Astrocyte (in vitro differentiated cells and primary cell): ENCODE measurements at places on chromosomes 4 and X. TPM values are rescaled to one million over a fixed set of nuclear protein-coding genes. Genes with fewer than 3 reads are reported as not detected.
A peak's percentile ranks its signal among the peaks of the same experiment; 100 is the strongest.

GRCh38 chr4:22850055-22850454 lies 157.3 kb downstream of the GBA3 start:
- no peaks in the 10 kb centered on the region for H3K27me3 ChIP-seq
- no peaks in the 10 kb centered on the region for H3K4me1 ChIP-seq
- no peak overlapping the region for H3K27ac ChIP-seq
- H3K36me3 ChIP-seq: no peaks in the 10 kb centered on the region
- H3K4me3 ChIP-seq: no peak overlapping the region
- DNase-seq: no peak

DNA sequence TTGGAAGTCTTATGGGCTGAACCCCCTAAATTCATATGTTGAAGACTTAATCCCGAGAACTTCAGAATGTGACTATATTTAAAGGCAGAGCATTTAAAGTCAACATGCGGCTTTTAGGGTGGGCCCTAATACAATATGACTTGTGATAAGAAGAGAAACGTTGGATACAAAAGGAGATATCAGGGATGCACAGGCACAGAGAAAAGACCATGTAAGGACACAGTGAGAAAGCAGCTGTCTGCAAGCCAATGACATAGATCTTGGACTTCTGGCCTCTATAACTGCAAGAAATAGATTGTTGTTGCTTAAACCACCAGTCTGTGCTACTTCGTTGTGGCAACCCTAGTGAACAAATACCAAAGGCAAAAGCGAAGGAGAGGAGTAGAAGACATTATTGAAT lies 42.2 kb downstream of the GABRG1 start:
- no peak overlapping the region for H3K4me3 ChIP-seq
- H3K27ac ChIP-seq: no peak overlapping the region
- no peak for DNase-seq
- H3K27me3 ChIP-seq: no peaks in the 10 kb centered on the region
- no peaks in the 10 kb centered on the region for H3K36me3 ChIP-seq
- H3K4me1 ChIP-seq: no peaks in the 10 kb centered on the region

DNA sequence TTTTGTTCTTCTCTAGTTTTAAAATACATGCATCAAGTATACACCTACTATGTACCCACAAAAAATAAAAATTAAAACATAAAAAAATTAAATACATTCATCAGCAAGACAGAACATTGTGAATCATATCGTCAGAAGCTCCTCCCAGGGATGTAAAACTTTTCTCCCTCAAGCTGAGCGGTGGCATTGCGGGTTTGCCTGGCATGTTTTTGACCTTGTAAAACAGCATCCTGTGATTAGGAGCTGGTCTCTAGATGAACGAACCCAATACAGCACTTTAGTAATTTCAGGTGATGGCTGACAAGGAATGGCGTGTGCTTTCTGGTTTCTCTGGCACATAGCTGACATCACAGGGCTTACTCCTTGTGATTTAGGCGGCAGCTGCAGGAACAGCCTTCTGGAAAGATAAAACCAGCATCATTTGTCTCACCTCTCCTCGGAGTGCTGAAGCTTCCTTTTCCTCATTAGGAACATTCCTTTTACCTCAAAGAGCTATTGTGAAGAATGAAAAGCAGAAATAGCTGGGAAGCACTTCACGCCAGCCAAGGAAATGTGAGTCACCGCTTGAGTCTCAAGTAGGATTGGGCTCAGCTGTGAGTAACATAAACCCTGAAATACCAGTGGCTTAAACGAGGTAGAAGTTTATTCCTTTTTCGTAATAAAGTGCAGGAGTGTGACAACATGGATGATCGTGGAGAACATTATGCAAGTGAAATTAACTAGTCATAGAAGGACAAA lies 44.3 kb downstream of the NYX start:
- DNase-seq: peak; percentile 96
- peak overlapping the region; percentile 44 for H3K4me3 ChIP-seq
- peaks cover 6% of the 10 kb centered on the region for H3K4me1 ChIP-seq
- no peaks in the 10 kb centered on the region for H3K36me3 ChIP-seq
- no peaks in the 10 kb centered on the region for H3K27me3 ChIP-seq

- H3K4me1 ChIP-seq: no peaks in the 10 kb centered on the region
- peak; percentile 31 for DNase-seq
- no peak overlapping the region for H3K4me3 ChIP-seq
- H3K36me3 ChIP-seq: no peaks in the 10 kb centered on the region
Observed at GRCh38 chr4:174763454-174764104, 65.5 kb downstream of the GLRA3 start.

DNA sequence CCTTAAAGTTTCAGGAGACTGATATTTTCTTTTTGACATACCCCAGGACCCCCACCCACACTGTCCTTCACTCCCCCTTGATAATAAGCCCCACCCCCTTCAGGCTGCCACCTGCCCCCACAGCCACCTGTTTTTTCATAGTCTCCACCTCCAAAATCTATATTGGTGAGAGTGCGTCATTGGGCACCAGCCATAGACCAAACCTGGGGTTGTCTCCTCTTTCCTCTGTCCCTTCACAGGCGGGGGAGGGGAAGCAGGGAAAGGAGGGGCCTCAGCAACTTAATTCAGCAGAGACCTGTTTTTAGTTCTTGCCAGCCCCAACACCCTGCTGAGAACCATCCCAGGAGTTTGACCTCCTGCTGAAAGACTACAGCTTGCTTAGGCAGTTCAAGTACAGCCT lies 1.1 kb downstream of the ARHGAP36 start:
- H3K27ac ChIP-seq: no peak overlapping the region
- H3K4me1 ChIP-seq: no peaks in the 10 kb centered on the region
- no peaks in the 10 kb centered on the region for H3K27me3 ChIP-seq
- no peaks in the 10 kb centered on the region for H3K36me3 ChIP-seq

DNA sequence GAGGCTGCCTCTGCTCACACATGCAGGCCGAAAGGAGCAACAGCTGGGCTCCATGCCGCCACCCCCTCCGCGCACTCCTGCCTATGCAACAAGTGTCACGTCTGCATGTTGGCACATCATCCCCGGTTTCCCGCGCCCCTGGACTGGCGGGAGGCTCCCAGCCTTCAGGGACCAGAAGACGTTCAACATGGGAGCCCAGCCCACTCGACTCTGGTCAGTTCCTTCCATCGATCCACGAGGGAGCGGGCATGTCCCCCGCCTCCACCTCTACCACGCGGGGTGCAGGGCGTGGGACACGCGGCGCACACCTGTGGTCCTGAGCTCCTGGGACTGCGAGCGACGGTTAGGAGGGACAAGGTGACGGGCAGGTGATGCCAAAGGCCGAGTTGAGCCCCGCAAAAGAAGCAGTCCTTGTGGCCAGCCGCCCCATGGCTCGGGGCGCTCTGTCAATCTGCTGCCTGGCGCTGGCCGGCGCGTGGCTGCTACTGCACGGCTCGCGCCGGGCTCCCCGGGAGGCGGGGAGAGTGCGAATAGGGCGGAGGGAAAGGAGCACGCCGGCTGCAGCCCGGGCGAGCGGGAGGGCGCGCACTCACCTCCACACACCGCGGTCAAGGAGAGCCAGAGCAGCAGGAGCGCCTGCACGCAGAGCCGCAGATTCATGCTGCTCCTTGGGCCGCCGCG lies 645 bp downstream of the APLN start:
- no peak overlapping the region for H3K27ac ChIP-seq
- peak overlapping the region; percentile 48 for H3K4me3 ChIP-seq
- DNase-seq: no peak

DNA sequence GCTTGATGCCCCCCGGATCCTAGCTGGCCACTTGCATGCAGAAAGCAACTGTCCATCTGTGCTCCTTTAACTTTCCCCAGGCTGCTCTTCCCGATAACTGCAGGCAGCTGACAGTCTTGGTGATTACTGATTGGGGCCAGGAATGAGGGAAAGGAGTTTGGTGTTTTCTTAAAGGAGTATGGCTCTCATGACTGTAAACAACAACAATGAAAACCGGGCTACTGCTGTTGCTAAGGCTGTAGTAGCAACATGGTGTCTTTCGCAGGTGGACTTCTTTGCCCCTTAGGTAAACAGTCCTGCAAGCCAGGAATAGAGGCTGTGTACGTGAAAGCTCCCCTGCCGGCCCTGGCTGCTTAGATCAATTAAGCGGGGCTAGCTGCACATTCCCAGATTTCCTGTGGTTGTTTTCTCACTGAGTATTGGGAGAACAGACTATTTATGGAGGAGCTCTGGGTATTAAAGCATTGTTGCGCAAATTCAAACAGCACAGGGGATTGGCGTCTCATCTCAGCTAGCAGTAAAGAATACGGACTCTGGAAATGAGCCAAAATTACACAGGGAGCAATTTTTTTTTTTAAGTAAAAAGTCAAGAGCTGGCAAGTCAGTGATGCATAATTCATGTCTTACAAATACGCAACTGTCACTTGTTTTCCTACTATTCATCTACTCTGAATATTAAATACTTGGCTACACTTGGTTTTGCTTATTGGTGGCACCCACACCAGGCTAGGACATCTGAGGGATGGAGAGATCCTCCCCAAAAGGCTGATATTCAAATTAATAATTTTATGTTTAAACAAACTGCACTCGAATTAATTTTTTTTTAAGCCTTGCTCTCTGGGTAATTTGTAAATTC lies 61.6 kb upstream of the NAP1L5 start:
- no peaks in the 10 kb centered on the region for H3K36me3 ChIP-seq
- DNase-seq: peak; percentile 31
- no peaks in the 10 kb centered on the region for H3K27me3 ChIP-seq
- H3K4me1 ChIP-seq: peaks cover 16% of the 10 kb centered on the region

ASIC5 gene
- total RNA-seq: not detected in 2 replicates

NKAP gene
- 6.5 and 7.1 TPM in 2 replicates for total RNA-seq
